ENCODE measurements at places on chromosomes 6 and 20.

- DNase-seq = no peak
Measured at GRCh38 chr20:49653925-49654434, 59.7 kb downstream of the B4GALT5 start.

DNA sequence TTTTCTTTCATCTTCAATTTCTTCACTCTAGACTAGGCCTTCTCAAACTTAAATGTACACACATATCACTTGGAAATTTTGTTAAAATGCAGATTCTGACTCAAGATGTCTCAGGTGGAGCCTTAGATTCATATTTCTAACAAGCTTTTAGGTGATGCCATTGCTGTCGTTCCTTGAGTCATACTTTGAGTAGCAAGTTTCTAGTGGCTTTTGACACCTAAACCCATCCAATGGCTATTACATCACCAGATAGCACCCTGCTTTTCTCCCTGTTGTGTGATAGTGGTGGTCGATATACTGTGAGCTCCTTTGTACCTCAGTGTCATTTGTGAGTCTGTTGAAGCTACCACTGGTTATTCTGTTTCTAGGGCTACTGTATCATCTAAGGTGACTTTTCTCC lies 34.8 kb upstream of the BAG2 start:
- DNase-seq = no peak

- no peak for DNase-seq
Measured at GRCh38 chr6:135325624-135326424, 144.7 kb downstream of the MYB start.

DNA sequence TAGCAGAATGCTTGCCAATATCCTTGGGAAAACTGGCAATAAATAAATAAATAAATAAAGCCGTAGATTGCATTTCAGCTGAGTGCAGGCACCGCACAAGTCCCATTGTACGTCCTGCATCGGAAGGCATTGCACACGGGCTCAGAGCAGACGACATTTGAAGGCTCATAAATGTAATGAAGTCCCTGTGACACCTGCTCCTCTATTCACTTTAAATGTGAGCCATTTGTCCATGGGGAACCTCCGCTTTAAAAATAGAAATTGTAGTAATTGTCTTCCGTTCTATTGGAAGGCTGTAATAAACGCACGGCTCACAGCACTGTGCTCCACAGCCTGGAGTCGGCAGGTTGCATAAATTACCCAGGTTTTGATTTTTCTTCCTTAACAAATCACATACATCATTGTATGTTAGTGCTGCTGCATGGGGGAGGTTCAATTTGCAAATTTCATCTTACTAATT lies 32.6 kb downstream of the MYT1 start:
- DNase-seq = peak; percentile 90

GRCh38 chr20:13771853-13772453 lies 12.8 kb downstream of the ESF1 start:
- DNase-seq = peak; percentile 39

DNA sequence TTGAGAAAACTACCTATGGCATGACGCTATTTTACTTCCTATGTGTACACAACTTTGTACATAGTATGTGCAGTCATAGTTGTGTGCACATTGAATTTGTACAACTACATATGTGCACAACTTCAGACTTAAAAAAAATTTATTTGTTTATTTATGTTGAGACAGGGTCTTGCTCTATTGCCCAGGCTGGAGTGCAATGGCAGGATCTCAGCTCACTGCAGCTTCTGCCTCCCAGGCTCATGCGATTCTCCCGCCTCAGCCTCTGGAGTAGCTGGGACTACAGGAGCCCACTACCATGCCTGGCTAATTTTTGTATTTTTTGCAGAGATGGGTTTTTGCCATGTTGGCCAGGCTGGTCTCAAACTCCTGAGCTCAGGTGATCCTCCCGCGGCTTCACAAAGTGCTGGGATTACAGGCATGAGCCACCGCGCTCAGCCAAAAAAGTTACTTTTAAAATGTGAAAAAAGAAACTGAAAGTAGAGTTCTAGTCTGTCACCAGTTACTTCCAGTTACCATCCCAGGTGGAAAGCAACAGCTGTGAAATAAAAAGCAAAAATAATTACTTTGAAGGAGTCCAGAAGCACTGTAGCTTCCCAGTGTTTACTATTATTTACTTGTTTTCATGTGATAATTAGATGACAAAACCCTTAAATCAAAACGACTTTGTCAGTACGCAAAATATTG lies 1.7 kb upstream of the ZKSCAN8 start:
- no peak for DNase-seq

GRCh38 chr20:3798908-3799248 lies 2.8 kb downstream of the CDC25B start:
- no peak for DNase-seq

DNA sequence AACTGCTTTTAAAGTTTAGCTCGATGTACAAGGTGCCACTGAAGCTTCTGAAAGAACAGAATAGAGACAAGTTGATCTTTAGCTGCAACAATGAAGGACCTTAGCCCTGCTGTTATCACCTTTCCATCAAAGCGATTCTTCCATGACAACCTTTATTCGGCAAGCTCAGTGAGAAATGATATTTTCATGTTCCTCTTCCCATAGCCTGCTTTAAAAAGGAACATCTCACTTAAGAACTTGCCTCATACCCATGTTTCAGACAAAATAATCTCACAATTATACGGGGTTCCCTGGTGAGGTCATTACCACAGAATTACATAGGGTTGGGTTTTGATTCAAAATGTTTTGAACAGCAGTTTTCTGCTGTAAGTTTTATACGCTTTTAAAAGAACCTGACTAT lies 264.2 kb downstream of the THBS2 start:
- no peak for DNase-seq

DNA sequence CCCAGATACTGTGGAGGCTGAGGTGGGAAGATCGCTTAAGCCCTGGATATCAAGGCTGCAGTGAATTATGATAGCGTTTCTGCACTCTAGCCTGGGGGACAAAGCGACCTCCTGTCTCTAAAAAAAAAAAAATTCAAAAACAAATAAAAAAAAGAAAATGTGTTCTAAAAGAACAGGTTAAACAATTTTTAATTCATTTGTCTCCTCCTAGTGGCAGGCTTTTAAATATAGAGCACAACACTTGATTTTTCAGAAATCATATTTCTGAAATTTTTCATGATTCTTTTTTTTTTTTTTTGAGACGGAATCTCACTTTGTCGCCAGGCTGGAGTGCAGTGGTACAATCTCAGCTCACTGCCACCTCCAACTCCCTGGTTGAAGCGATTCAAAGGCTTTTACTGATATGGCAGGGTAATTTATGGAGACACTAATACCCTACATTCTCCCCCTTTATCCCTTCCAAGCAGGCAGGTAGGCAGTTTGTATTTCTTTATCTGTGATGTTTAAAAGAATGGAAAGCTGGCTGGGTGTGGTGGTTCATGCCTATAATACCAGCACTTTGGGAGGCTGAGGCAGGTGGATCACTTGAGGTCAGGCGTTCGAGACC lies 8.7 kb upstream of the GTF3C6 start:
- peak; percentile 12 for DNase-seq

GRCh38 chr6:81736428-81736827 lies 16.1 kb downstream of the TENT5A start:
- DNase-seq = no peak

GRCh38 chr6:143513410-143513809 lies 1.9 kb upstream of the FUCA2 start:
- peak; percentile 76 for DNase-seq

- no peak for DNase-seq
Measured at GRCh38 chr6:23418095-23418494, 707.9 kb upstream of the NRSN1 start.

- no peak for DNase-seq
Measured at GRCh38 chr6:12951415-12951814, 234.8 kb downstream of the PHACTR1 start.

- no peak for DNase-seq
Measured at GRCh38 chr20:43829951-43830690, 84.5 kb upstream of the TOX2 start.

DNA sequence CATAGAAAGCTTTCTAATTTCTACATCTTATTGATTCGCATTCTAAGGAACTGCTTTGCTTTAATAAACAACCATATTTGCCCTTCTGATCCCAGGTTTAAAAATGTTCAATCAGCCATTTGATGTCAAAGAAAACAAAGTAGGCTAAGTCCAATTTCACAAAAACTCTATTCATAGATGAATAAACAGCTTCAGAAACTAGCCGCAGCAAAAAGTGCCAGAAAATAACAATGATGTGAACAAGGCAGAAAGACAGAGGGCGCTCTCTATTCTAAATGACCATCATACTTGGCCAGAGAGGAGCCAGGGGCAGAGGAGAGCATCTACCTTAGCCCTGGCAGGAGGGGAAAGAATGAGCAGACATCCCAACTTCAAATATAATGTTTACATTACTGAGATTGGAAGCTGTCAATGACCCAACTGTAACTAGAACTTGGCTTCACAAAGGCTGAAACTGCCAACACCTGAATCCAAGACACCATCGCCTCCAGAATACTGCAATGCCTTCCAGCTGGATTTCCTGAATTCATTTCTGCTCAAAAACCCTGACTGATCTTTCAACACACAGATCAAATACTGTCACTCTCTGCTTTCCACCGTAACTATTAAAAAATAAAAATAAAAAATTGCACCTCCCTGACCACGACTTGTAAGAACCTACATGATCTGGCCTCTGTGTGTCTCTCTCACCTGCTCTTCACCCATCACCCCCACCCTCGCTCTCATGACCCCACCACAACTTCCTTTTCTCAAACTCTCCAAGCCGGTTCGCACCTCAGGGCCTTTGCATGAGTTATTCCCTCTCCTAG lies 9.5 kb downstream of the CNKSR3 start:
- peak; percentile 51 for DNase-seq

DNA sequence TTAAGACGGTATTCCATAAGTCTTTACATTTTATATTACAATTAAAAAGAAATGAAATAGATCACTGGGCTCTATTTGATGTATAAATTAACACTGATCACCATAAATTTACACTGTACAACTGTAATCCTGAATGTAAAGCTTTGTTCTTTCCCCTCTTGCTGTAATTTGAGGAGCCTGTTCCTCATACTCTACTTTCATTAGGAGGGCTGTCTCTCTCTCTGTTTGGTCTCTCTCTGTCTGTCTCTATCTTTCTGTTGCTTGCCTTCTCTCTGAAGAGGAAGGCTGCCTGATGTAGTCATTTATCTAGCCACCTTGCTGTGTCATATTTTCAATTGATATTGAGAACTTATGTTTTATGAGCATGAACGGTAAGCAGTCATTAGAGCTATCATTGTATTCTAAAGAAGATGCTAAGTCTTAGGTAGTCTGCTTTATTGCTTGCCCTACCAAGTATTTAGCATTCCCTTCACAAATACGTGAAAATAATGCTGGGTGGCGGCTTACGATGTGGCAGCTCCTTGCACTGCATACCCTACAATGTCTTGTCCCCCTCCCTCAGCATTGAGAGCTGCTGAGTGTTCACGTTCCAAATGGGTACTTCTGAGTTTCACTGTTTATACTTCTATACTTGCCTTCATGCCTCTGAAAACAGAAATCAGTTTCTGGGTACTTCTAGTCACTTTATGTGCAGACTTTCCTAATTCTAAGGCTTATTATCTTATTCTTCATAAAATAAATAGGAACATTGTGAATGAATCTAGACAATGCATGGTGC lies 205.5 kb downstream of the NKAIN2 start:
- DNase-seq = peak; percentile 21

DNA sequence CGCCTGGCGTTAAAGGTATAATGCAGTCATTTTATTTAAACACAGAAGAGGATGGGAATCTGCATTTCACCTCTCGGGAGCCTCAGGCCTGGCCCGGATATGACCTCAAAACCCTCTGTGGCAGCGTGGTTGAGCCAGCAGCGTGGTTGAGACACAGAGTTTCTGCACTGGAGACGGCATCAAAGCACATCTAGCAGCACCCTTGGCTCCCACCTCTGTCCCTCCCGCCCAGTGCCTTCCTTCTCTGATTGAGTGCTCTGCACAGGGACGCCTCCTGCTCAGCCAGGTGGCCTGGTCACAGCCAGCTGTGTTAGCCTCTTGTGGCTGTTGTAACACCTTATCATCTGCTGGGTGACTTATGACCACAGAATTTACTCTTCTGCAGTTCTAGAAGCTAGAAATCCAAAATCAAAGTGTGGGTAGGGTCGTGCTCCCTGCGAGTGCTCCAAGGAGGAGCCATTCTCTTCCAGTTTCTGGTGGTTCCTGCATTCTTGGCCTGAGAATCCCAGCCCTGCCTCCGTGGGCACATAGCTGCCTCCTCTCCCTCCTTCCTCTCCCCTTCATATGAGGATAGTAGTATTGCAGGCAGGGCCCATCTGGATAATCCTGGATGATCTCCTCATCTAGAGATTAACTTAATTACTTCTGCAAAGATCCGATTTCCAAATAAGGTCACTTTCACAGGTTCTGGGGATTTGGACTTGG lies 156.7 kb downstream of the SYCP2 start:
- DNase-seq = no peak

GRCh38 chr6:26224940-26225847 lies 138.0 kb downstream of the HFE start:
- peak; percentile 97 for DNase-seq

GRCh38 chr20:19697415-19697814 lies 60.6 kb upstream of the RIN2 start:
- DNase-seq = no peak

- DNase-seq = peak; percentile 86
Measured at GRCh38 chr6:138817799-138818198, 21.9 kb downstream of the ECT2L start.

GRCh38 chr6:34926655-34927054 lies 37.6 kb downstream of the ANKS1A start:
- no peak for DNase-seq

- peak; percentile 96 for DNase-seq
Measured at GRCh38 chr6:3228046-3228671, 706 bp upstream of the TUBB2B start.

- no peak for DNase-seq
Measured at GRCh38 chr20:61127311-61128039, 124.6 kb upstream of the CDH4 start.

DNA sequence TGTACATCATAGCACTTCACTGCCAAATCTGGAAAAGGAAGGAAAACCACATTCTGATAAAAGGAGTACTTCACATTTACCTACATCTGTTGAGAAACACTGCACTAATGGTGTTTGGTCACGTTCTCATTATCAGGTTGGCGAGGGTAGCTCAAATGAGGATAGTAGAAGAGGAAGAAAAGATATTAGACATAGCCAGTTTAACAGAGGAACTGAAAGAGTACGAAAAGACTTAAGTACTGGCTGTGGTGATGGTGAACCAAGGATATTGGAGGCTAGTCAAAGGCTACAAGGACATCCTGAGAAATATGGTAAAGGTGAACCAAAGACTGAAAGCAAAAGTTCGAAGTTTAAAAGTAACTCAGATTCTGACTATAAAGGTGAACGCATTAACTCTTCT lies 32.0 kb upstream of the GJA10 start:
- DNase-seq = no peak

GRCh38 chr20:63758152-63758551 lies 18.6 kb downstream of the SLC2A4RG start:
- no peak for DNase-seq

GRCh38 chr6:98832284-98833056 lies 1.9 kb upstream of the POU3F2 start:
- DNase-seq = peak; percentile 53

GRCh38 chr6:100289285-100289684 lies 175.4 kb downstream of the SIM1 start:
- DNase-seq = no peak

GRCh38 chr20:4813863-4814695 lies 92.4 kb downstream of the PRND start:
- DNase-seq = no peak

- DNase-seq = no peak
Measured at GRCh38 chr6:100803264-100804045, 77.7 kb downstream of the ASCC3 start.
